ENCODE measurements at places on chromosomes 3 and 15. TPM values are rescaled to one million over a fixed set of nuclear protein-coding genes. Genes with fewer than 3 reads are reported as not detected.

DNA sequence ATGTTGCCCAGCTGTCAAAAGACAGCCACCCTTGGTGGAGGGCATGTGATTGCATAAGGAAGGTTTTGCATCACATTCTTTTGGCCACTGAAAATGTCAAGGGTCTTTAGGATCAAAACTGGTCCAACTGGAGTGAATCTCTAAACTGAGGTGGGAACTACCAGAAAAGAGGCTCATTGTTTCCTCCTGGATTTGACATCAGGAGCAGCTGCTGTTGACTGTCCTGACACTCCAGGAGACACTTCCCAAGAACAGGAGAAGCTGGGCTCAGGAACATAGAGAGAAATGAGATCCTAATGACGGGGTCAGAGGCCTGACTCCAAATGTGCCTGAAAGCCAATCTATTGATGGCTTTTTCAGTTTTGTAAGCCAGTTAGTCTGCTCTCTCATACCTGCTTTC is 105.3 kb upstream of the LRIG1 start:
- no peak for DNase-seq

UBAP1L gene
- 8.4 TPM for total RNA-seq

GRCh38 chr15:41822471-41822870 is 5.4 kb upstream of the JMJD7 start:
- no peak for DNase-seq

DNA sequence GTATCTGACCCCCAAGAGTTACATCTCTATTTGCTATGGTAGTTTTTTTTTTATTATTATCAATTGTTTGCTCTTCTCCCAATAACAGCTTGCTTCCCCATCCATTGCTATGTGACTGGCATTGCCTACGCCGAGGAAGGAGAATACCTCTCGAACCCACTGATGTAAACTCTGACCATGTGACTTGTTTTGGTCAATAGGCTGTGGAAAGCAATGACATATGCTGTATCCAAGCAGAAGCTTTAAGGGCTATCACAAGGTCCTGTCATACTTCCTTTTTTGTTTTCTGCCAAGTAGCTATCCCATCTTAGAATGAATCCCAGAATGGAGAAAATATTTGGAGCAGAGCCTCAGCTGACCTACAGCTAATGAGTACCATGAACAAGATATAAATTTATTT is 111.0 kb upstream of the FRMD4B start:
- no peak for DNase-seq

DNA sequence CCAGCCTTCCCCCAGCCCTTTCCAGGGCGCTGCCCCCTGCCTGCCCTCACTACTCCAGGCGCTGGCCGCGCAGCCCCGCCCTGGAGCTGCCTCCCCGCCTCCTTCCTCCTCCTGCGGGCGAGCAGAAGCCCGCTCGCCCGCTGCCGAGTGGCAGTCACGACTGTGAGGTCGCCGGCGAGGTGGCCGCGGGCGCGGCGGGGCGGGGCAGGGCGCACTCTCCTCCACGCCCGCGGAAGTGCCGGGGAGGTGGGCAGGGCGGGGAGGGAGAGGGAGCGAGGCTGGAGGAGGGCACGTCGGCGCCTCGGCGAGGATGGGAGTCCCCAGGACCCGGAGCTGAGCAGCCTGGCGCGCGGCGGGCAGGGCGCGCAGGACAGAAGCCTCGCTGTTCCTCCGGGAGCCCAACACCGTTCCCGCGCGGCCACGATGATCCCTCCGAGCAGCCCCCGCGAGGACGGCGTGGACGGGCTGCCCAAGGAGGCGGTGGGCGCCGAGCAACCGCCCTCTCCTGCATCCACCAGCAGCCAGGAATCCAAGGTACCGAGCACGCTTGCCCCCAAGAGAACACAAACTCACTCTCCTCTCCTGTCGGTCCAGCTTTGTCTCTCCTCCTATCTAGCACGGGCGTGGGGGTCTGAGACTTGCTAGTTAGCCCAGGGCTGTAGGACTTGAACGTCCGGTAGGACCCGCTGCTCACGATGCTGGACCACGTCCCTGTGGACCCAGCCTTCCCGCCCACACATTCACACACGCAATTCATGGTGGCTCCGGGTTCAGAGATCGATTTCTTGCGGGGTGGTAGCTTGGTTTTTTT is at the start of gene STAC:
Gene STAC, plus strand, starts transcription at position 284 of the 811 bp plus-strand sequence. Its CDS starts 140 bp downstream, at position 424.
- DNase-seq, result no peak

DNA sequence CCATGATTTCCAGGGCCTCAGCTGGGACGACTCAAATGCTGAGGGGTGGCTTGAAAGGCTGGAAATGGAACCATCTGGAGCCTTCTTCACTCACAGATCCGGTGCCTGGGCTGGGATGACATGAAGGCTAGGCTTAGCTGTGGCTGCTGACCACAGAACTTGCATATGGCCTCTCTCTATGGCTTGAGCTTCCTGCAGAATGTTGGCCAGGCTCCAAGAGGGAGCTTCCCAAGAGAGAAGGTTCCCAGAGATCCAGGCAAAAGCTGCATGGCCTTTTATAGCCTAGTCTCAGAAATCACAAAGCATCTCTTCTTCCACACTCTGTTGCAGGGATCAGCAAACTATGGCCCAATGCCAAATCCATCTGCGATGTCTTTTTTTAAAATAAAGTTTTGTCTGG is 44.8 kb downstream of the GATM start:
- DNase-seq, result no peak

ARL13B gene
- total RNA-seq, result 34.7 TPM

- no peak for DNase-seq
These were observed 283.5 kb upstream of the PDZRN3 start for GRCh38 chr3:73908218-73908617.

NDN gene
- 103 TPM for total RNA-seq

- DNase-seq, result no peak
These were observed 18.8 kb upstream of the FAM81A start for GRCh38 chr15:59419170-59419569.

- no peak for DNase-seq
These were observed 537.3 kb upstream of the MCTP2 start for GRCh38 chr15:93694033-93694432.

GRCh38 chr3:123379041-123379830 is 69.7 kb downstream of the ADCY5 start:
- no peak for DNase-seq

- no peak for DNase-seq
These were observed 143.7 kb downstream of the NR2F2 start for GRCh38 chr15:96474231-96474664.

- no peak for DNase-seq
These were observed 213.9 kb upstream of the SLC2A2 start for GRCh38 chr3:171240504-171240835.

IL20RB gene
- total RNA-seq, result 50.9 TPM

GRCh38 chr3:64351713-64352638 is 126.7 kb upstream of the PRICKLE2 start:
- no peak for DNase-seq

OIP5 gene
- not detected for total RNA-seq

- DNase-seq, result no peak
These were observed at the start of gene CA12 for GRCh38 chr15:63381301-63382204. CA12 (minus strand) TSS chr15:63381846; CDS start chr15:63381720, 126 bp downstream.

- DNase-seq, result no peak
These were observed 42.2 kb upstream of the TOPBP1 start for GRCh38 chr3:133703915-133704314.

KLHL40 gene
- total RNA-seq, result not detected

DNA sequence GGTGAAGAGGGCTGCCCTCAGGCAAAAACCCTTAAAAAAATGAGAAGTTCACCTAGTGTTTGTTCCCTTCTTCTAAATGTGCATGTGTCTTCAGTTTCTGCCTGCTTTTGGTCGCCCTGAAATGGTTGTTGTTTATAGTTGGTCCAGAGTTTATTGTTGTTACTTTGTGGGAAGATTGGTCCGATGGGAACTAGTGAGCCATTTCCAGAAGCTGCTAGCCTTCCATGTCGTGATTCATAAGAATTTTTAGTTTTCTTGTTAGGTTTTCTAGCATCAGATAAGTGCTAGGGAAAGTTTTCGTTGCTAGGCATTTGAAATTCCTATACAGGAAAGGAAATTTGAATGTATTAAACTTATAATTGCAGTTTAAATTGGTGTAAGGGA is 33.7 kb downstream of the IFT122 start:
- no peak for DNase-seq

RAP2B gene
- 15.7 TPM for total RNA-seq

CSPG5 gene
- under 0.01 TPM for total RNA-seq

DNA sequence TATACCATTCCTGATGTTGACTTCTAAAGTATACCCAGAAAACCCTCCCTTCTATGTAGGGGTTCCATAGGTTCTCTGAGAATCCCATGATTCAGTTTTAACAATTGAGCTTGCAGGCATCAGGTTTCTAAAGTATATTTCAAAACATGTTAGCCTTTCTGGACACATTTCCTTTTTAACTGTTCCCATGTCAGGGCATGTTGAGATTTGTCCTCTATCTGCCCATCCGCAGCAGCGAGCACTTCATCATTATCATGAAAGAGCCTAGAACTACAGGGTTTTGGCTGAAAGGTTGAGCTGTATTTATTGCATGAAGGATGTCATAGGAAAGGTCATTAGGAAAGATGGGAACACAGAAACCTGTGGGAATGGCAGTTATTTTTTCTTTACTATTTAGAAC is 201.1 kb upstream of the BHLHE40 start:
- DNase-seq, result no peak

DNA sequence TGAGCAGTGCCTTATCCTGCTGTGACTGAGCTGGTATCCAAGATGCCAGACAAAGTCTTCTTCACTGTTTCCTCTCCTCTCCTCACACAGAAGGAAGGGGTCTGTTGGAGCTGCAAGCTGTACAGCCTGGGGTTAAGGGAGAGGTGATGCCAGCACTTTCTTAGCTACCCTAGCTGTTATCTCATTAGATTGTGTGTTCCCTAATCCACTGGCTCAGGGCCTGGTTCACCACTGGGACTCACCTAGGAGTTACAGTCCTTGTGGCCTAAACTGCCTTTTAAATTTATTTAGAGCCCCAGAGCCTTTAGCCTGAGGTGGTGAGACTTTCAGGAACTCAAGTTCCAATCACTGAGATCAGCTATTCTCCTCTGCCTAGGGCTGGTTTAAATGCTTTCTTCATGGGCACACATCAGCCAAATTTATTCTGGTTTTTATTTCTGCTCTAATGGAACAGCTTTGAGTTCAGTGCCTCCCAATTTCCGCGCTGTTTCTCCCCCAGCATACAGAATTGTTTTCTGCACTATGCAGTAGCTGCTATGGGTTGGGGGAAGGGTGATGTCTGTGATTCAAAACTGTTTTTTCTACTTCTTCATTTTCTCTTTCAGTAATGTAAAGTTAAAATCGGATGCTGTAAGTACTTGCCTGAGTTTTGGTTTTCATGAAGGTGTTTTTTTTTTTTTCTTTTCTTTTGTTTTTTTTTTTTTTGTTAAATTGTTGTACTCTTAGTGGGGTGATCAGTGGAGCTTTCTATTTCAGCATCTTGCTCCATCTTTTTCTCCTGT is 198.8 kb downstream of the DOCK3 start:
- no peak for DNase-seq

DNA sequence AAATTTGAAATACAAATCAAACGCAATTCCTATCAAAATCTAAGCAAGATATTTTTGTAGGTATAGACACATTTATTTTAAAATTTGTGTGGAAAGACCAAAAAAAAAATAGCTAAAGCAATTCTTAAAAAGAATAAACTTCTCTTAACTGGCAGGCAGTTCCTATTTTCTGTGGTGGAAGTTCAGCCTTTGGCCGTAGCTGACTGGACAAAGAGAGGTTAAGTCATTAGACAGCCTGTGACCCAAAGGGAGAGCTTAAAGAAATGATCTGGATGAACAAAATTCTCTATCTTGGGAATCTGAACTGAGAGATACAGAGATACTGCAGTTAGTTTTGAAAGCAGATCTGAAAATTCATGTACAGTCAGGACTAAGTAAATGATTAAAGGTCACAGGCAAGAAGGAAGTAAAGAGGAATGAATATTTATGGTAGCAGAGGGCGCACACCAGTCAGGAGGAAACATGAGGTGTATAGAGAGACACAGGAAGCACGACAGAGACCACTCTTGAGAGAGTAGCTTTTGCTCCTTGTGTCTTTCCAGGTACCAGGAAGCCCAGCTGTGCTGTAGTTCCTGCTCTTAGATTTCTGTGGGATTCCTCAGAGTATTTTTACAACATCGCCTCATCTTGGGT is 57.5 kb downstream of the TPRG1 start:
- DNase-seq, result no peak

DNA sequence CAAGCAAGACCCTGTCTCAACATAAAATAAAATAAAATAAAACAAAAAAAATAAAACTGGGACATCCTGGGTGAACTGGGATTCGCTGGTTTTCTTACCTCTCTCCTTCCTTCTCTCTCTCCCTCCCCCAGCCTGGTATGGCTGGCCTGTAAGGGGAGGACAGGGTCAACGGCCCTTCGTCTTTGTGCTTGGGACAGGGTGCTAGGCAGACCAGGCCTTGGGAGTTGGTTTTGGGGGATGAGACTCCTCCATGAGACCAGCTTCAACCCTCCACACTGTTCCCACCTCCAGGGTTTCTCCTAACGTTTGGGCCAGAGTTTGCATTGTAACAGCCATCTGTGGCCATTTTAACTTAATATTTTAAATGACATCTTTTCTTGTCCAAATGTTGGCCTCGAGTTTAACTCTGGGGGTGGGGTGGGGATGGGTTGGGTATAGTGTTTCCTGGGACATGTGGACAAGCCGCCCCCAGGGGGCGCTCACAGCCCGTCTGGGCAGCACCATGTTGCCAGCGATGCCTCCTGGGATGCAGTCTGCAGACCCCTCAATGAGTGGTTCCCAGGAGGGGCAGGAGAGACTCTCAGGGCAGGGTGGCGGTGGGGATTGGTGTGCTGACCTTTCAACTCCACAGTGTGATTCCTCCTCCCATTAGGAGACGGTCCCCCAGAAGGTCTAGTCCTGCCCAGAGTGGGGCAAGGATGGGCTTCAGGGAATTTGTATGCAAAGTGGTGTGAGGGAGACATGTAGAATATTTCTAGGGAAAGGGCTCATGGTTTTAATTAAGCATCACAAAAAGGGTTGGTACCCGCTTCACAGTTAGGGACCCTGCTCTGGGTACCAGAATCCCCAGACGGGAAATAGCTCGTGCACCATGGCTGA is 37.7 kb upstream of the LCTL start:
- no peak for DNase-seq

DNA sequence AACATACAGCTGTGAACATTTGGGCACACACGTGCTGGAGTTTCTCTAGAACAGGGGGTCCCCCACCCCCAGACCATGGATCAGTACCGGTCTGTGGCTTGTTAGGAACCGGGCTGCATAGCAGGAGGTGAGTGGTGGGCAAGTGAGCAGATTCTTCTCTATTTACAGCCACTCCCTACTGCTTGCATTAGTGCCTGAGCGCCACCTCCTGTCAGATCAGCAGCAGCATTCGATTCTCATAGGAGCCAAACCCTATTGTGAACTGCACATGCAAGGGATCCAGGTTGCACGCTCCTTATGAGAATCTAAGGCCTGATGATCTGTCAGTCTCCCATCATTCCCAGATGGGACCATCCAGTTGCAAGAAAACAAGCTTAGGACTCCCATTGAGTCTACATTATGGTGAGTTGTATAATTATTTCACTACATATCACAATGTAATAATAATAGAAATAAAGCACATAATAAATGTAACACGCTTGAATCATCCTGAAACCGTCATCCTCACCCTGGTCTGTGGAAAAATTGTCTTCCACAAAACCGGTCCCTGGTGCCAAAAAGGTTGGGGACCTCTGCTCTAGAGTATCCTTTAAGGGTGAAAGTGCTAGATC is 25.8 kb downstream of the CHRM5 start:
- DNase-seq, result no peak

GRCh38 chr15:80478075-80478474 is 73.9 kb downstream of the ARNT2 start:
- DNase-seq, result no peak

Measured in tibial nerve (tissue), 4 donors.